ENCODE measurements at places on chromosomes 13 and 19. TPM values are rescaled to one million over a fixed set of nuclear protein-coding genes. Genes with fewer than 3 reads are reported as not detected.
A peak's percentile ranks its signal among the peaks of the same experiment; 100 is the strongest.

- DNase-seq, result peak; percentile 52
Measured at GRCh38 chr19:33374236-33374714, 766 bp downstream of the CEBPG start.

GRCh38 chr13:20544201-20544923 is 18.7 kb upstream of the CRYL1 start:
- no peak for DNase-seq

Gene HSH2D
- not detected for total RNA-seq

Gene NDUFB7
- total RNA-seq, result 199 TPM

Gene PRR12
- 4.8 TPM for total RNA-seq

All from dermis blood vessel endothelial cell (primary cell).